ENCODE measurements at places on chromosomes 12 and 14. TPM values are rescaled to one million over a fixed set of nuclear protein-coding genes. Genes with fewer than 3 reads are reported as not detected.

The GPR84 gene
- total RNA-seq, result not detected

DNA sequence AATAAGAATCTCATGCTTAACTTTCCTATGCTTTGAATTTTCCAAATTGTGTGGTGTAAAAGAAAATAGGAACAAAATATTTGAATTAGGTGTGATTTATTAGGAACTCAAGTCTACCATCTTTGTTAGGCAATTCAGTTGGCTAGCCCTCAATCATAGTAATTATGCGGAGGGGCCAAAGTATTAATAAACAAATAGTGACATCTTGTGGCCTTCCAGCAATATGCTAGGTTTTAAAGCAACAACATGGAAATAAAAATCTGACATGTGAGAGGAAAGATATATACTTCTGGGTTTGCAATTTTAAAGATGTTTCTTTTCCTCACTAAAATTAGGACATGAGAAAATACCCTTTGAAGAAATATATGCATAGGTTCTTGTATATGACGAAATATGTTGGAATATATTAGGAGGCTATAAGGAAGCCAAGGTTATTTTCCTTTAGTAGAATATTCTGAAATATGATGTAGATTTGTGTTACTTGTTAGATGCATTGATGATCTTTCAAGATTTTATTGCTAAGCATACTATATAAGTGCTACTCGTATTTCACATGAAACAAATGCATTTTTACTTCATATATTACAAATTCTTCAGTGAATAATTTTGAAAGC is 200.4 kb downstream of the PTPRO start:
- no peak for DNase-seq

DNA sequence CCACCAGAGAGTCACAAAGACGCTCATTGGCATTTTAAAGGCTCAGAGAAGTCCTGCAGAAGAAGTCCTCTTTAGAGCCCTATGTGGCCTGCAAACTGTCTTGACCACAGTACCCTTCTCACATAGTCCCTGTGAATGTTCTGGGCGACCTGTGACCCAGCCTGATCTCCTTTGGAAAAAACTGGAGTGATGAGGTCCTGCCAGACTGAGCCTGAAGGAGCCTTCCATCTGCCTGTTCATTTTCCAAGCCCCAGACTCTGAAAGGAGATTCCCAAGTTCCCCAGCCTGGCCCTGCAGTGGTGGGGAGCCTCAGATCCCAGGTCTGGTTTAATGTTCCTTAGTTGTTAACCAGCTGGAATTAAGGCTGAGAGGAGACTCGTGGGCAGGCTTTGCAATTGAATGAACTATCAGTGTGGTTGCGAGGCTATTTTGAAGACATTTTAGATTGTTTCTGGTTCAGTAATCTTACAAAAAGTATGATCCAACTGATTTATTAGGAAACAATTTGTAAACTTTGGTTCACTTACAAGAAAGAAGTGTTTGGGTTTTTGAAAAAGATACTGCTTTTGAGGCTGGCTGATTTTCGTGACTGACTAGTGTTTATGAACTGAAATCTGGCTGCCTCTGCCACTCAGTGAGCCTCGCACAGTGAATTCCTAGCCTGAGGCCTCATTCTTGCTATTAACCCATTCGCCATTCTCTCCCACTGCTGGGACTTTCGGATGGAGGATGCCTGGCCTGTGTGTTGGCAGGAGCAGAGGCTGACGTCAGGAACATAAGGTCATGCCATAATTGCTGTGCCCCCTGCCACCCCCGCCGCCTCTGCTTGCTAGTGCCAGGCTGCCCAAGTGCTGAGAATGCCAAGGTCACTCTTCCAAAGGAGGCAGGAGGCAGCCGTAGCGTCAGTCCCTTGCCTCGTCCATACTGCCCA is 249.0 kb downstream of the CACNA1C start:
- no peak for DNase-seq

The ZBTB25 gene
- total RNA-seq, result 5.6 TPM

DNA sequence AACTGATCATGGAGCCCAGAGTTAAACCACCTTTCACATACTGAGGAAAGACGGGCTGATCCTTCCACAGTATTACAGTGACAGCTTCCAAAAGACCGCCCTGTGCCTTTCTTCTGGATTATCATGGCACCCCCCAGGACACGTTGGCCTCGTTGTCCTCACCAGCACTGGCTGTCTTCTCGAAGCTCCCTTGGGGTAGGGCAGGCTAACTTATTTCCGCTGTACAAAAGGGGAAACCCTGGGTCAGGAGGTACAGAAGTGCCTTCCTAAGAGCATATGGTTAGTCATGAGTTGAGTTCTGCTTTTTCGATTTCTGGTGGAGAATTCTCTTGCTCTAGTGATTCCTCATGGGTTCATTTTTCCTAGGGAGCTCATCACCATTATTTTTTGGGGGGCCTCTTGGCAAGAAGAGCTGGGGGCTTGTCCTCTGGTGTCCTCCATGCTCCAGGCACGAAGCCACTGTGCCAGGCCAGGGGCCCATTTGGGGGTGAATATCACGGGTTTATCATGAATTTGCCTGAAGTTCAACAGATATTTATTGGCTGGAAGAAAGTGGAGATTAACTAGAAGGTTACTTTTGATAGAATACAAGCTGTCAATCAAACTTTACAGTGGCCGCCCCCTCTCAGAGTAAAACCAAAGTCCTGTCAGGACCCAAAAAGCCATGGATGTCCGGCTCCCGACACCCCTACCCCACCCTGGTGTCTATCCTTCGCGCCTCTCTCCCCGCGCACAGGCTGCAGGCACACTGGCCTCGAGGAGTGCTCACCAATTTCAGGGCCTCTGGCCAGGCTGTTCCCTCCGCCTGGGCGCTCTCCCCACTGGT is 8.8 kb upstream of the TRAF3 start:
- DNase-seq, result no peak

The SERPINA3 gene
- 19.7 TPM for total RNA-seq

The CNIH1 gene
- total RNA-seq, result 128 TPM

The PTGDR gene
- total RNA-seq, result 28.8 TPM

The WNT5B gene
- total RNA-seq, result not detected

DNA sequence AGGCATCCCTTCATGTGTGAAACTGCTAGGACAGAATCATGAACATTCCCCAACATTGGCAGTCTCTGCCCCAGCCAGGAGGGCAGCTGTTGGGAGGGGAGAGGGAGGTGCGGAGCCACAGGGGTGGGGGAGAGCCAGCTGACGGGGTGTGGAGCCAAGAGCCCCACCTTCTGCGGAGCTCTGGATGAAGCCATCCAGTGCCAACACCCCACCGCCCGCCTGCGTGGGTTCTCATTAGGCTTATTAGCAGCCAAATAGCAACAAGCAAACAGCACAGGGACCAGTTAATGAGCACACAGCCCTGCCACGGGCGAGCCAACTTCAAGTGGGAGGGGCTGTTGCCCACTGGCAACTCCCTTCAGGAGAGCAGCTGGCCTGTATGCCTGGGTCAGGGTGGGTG is 12.1 kb downstream of the LTBP2 start:
- no peak for DNase-seq

- DNase-seq, result no peak
Observed at GRCh38 chr14:77265561-77266335, 5.3 kb downstream of the NGB start.

DNA sequence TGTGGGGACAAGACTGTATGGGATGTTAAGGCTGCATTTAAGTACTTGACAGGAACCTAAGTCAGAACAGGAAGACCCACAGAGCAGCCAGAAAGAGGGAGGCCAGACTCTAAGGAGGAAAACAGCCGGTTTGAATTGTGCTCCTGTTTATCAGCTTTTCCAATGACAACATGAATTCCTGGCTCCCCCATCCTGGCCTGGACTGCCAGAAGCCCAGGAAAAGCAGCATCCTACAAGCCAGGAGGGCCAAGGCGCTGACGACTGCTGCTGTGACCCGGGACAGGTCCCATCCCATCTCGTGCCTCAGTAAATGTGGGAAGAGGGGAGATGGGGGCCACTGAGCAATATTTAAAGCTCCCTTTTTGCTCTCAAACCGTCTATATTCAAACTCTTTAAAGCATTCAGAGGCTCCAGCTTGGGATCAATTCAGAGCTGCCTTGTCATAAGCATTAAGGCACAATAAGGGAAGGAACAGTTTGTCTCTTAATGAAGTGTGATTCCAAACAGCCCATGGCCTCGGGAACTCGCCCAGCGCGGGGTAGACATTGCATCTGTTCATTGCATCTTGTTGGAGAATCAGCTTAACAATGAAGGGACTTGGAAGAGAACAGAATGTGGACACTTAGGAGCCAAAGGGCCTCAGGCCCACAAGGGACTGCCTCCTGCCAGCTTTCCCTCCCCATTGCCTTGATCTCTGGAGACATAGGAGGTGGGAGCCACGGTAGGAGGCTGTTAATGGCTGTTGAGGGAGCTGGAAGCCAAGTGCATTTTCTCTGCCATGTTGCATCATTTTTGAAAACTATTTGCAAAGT is 49.6 kb downstream of the CMKLR1 start:
- DNase-seq, result no peak

Data from transverse colon (tissue), 4 donors.